ENCODE measurements at places on chromosomes 5 and 9. TPM values are rescaled to one million over a fixed set of nuclear protein-coding genes. Genes with fewer than 3 reads are reported as not detected.
A peak's percentile ranks its signal among the peaks of the same experiment; 100 is the strongest.

Gene GFM2
- total RNA-seq, result 45.7 TPM

DNA sequence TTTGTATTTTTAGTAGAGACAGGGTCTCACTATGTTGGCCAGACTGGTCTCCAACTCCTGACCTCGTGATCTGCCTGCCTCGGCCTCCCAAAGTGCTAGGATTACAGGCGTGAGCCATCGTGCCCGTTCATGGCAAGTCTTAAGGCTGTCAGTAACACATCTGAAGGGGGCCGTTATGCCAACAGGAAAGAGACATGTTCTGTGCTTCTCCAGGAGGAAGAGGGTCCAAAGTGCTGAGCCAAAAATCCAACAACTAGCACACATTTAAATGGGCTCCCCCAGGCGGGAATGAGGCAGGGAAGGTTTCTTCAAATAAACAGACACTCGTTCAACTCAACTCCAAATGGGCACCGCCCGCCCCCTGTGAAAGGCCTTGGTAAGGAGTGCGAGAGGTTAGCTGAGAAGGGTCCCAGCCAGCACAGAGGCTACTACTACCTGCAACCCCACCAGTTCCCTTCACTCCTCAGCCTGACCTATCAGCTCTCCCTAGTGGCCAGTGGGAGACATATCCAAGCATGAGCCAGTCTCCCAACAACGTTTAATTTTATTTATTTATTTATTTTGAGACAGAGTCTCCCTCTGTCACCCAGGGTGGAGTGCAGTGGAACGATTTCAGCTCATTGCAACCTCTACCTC is 84.1 kb upstream of the DMRT1 start:
- no peaks in the 10 kb centered on the region for H3K27me3 ChIP-seq
- H3K27ac ChIP-seq, result no peak overlapping the region
- H3K36me3 ChIP-seq, result no peaks in the 10 kb centered on the region
- no peak overlapping the region for H3K4me3 ChIP-seq

DNA sequence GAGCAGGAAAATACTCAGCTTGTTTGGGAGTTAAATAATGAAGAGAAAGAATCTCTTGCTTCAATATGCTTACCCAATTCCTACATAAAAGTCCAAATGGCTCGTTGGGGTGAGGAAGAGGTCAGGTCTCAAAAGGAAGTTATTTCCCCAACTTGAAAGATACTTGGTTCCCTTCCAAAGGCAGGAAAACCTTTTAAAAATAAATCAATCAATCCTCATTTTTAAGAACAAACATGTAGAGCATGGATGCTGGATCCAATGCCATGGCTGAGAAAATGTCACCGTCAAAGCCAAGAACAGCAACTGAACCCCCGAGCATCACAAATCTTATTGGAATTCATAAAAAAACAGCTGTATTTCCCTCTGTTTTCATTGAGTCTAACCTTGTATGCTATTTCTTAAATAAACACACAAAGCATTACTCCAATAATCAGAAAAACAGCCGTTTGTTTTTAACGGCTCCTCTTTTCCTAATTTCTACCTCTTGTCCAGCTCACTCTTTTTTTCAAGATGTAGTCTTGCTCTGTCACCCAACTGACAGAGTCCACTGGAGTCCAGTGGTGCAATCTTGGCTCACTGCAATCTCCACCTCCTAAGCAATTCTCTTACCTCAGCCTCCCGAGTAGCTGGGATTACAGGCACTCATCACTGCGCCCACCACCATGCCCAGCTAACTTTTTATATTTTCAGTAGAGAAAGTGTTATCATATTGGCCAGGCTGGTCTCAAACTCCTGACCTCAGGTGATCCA is 140.7 kb downstream of the GNA14 start:
- no peak overlapping the region for H3K27ac ChIP-seq
- H3K36me3 ChIP-seq, result no peaks in the 10 kb centered on the region
- H3K4me3 ChIP-seq, result no peak overlapping the region
- no peaks in the 10 kb centered on the region for H3K27me3 ChIP-seq

GRCh38 chr5:52466113-52466512 is 321.6 kb upstream of the ITGA1 start:
- no peaks in the 10 kb centered on the region for H3K27me3 ChIP-seq
- no peak overlapping the region for H3K4me3 ChIP-seq
- no peak for DNase-seq
- no peaks in the 10 kb centered on the region for H3K4me1 ChIP-seq

Gene IRX2
- 60.8 TPM for total RNA-seq

- no peaks in the 10 kb centered on the region for H3K36me3 ChIP-seq
- no peaks in the 10 kb centered on the region for H3K27me3 ChIP-seq
- H3K4me1 ChIP-seq, result no peaks in the 10 kb centered on the region
- no peak overlapping the region for H3K27ac ChIP-seq
- no peak overlapping the region for H3K4me3 ChIP-seq
Measured at GRCh38 chr5:174273325-174273724, 227.8 kb downstream of the NSG2 start.

Gene FCN2
- total RNA-seq, result not detected

Gene NACC2
- 5.9 TPM for total RNA-seq

GRCh38 chr5:25334350-25334749 is 689.6 kb upstream of the CDH10 start:
- no peak overlapping the region for H3K27ac ChIP-seq
- DNase-seq, result no peak
- no peaks in the 10 kb centered on the region for H3K27me3 ChIP-seq
- no peaks in the 10 kb centered on the region for H3K4me1 ChIP-seq

- H3K4me1 ChIP-seq, result peaks cover 8% of the 10 kb centered on the region
- H3K27me3 ChIP-seq, result no peaks in the 10 kb centered on the region
- DNase-seq, result no peak
- no peak overlapping the region for H3K27ac ChIP-seq
Measured at GRCh38 chr9:111001526-111001925, 36.7 kb downstream of the LPAR1 start.

- H3K4me3 ChIP-seq, result peak overlapping the region; percentile 82
- H3K27ac ChIP-seq, result peak overlapping the region; percentile 96
- H3K4me1 ChIP-seq, result peaks cover 23% of the 10 kb centered on the region
- no peaks in the 10 kb centered on the region for H3K27me3 ChIP-seq
Measured at GRCh38 chr5:74638970-74639806, 1.3 kb downstream of the ENC1 start.

DNA sequence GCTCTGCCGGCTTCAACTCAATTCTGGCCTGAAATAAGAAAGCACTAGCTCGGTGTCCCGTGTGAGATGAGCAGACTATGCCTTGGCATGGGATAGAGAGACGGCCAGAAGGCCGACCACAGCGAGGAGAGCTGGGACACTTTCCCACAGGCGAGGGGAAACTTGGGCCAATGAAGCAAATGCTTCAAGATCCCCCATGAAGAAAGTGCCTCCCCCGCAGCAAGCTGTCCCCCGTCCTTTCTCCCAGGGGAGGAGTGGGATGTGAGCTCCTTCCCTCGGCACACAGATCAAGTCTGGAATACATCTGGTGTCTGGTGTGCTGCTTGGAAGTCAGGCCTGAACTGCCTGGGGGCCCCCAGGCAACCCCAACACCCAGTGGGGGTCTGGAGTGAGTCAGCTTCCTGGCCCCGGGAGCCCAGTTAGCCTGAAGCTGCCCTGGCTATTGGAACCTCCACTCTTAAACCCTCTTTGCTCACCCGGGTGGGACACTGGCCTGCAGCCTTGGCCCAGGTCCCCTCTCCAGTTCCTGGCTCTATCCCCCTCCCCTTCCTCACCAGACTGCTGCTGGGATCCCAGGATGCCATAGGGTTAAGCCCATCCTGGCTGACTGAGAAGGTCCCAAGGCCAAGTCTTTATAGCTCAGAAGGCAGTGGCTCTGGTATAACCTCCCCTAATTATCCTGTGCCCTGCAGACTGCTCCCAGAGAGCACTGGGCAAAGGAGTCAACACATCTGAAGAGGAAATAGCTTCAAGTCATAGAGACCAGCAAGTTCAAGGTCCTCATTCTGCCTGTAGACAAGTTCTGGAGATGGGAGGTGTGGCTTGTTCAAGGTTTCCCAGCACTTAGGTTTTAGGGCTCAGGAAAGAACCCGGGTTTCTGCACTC is 205.3 kb downstream of the TTLL11 start:
- H3K4me1 ChIP-seq, result peaks cover 14% of the 10 kb centered on the region
- no peaks in the 10 kb centered on the region for H3K27me3 ChIP-seq
- H3K36me3 ChIP-seq, result no peaks in the 10 kb centered on the region

Gene SPARC
- 985 TPM for total RNA-seq

DNA sequence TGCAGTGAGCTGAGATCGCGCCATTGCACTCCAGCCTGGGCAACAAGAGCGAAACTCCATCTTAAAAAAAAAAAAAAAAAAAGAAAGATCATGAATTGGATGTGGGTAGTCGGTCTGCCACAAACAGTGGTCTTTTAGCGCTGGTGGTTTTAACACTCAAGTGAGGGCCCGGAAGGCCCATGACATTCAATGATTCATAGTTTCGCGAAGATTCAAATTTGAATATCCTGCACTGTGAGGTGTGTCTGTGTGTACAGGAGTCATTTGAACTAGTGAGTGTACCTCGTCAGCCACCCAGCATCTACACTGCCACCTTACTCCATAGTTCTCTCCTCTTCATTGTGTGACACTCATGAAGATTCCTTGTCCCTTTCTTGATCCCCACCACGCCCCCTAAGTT is 41.3 kb downstream of the CFAP77 start:
- no peak for DNase-seq
- H3K27ac ChIP-seq, result no peak overlapping the region

GRCh38 chr5:145506185-145506850 is 328.8 kb downstream of the PRELID2 start:
- H3K27ac ChIP-seq, result no peak overlapping the region
- no peak overlapping the region for H3K4me3 ChIP-seq
- no peaks in the 10 kb centered on the region for H3K27me3 ChIP-seq

Gene PCA3
- total RNA-seq, result not detected

Gene APC
- total RNA-seq, result 103 TPM

DNA sequence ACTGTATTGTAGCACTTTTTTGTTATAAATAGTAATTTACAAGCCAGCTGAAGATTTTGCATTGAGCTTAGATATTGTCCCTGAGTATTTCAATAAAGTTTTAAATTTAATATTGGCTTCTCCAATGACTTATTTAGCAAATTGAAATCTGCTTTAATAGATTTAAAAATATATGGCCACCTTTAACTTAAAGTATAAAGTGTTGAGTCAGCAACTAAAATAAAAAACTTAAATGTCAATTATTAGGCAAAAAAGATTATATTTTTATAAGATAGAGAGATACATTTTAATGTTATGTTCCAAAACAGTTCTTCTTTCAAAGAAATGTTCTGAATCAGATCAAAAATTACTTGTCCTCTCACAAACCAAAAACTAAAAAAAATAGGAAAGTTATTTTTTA is 60.7 kb downstream of the OSMR start:
- H3K27me3 ChIP-seq, result no peaks in the 10 kb centered on the region
- no peak overlapping the region for H3K4me3 ChIP-seq
- peaks cover 33% of the 10 kb centered on the region for H3K36me3 ChIP-seq
- no peak overlapping the region for H3K27ac ChIP-seq
- H3K4me1 ChIP-seq, result no peaks in the 10 kb centered on the region

DNA sequence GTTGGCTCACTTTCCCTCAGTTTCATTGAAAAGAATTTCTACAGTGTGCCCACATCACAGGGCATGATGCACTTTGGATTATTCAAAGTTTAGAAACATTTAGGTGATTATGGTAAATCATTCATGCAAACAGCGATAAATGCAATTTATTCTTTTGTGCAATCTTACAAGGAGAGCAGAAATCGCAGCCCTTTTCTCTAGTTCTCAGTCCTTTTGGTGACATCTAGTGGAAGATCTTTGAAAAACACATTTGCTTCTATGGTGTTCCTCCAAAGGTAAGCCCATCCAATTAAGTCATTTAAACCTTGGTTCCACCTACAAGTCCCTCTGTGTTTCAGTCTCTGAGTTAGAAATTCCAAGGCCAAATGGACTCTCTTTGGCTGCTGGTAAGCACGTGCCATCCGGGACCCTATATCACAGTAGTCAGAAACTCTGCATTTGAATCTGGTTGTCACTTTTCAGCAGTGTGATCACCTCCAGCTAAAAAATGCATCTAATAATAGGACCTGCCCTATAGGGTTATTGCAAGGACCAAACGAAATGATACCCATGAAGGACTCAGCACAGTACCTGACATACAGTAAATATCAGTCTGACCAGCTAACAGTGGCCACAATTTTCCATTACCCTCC is 66.4 kb downstream of the MACROH2A1 start:
- H3K4me1 ChIP-seq, result peaks cover 4% of the 10 kb centered on the region
- no peak overlapping the region for H3K4me3 ChIP-seq
- DNase-seq, result no peak

Gene GFRA3
- total RNA-seq, result not detected

DNA sequence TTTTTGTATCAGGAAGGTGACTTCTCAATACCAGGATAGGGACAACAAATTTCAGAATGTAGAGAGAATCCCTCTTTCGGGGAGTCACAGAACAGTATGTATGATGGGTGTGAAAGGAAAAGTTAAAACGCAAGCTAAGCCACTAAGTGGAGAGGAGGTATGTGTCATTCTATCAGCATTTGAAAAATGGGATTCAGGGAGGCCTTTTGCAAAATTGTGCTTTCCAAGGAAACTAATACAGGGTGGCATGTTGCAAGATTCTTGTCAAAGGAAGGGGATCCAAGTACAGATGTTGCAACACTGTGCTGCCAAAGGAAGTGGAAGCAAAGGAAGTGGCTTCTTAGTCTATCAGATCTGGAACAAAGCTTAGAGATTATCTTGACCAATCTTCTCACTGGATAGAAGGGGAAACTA is 12.6 kb upstream of the TNIP1 start:
- no peaks in the 10 kb centered on the region for H3K36me3 ChIP-seq
- peaks cover 34% of the 10 kb centered on the region for H3K4me1 ChIP-seq
- peak overlapping the region; percentile 90 for H3K27ac ChIP-seq
- no peaks in the 10 kb centered on the region for H3K27me3 ChIP-seq
- DNase-seq, result peak; percentile 42

GRCh38 chr5:163943546-163943945 is 438.1 kb downstream of the MAT2B start:
- no peaks in the 10 kb centered on the region for H3K4me1 ChIP-seq
- no peaks in the 10 kb centered on the region for H3K36me3 ChIP-seq
- DNase-seq, result no peak
- no peaks in the 10 kb centered on the region for H3K27me3 ChIP-seq
- H3K27ac ChIP-seq, result no peak overlapping the region
- H3K4me3 ChIP-seq, result no peak overlapping the region
